ENCODE measurements at places on chromosomes 7 and 10.

DNA sequence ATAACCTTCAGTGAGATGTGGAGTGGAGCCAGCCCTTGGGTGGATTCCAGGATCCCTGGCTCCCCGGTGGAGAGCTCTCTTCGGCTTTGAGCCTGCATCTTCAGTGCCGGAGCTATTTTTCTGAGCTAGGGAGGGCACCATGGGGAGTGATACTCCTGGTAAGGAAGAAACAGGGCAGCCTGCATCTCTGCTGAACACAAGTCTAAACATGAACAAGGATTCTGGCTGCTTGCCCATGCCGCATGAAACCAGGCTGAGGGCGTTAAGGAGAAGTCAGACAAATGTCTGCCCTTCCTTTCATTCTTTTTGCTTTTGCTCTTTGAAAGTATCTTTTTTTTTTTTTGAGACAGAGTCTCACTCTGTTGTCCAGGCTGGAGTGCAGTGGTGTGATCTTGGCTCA is 60.4 kb downstream of the EVX1 start:
- DNase-seq, result no peak

DNA sequence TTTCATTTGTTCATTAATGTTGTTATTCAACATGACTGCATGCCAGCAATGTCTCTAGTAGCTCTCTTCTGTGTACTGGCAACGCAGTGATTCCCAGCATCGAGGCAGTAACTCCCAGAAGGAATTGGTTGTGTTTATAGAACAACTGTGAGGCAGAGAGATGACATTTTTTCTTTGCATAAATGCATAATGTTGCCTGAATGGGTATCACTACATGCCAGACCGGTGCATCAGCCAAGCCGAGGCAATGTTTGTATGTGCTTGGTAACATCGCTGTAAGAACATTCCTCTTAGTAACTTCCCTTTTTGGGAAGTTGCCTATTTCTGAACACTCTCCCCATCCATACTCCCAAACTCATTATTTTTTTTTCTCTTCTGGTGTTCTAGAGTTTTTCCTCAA is 182.9 kb downstream of the HTR7 start:
- no peak for DNase-seq

- no peak for DNase-seq
Measured at GRCh38 chr7:108234971-108235450, 104.8 kb upstream of the LAMB4 start.

DNA sequence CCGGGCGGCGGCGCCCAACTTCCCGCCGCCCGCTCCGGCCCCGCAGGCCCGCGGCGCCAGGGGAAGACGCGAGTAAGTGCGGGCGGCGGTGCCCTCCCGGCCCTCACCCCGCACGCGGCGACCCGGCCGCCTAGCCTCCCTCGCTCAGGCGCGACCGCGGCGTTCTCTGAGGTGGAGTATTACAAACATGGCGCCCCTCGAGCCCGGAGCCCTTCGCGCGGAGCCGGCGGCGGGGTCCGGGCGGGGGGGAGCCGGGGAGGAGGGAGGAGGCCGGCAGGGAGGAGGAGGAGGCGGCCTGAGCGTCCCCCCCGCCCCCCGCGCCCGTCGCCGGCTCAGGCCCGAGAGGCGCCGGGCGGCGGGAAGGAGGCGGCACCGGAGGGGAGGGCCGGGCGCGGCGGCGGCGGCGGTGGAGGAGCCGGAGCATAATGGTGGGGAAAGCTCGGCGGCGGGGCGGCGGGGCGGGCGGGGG is at the start of gene ZMYND11:
Gene ZMYND11, plus strand, starts transcription at position 324 of the 469 bp plus-strand sequence. CDS start 44,558 bp downstream, outside the sequence.
- DNase-seq, result peak; percentile 49

DNA sequence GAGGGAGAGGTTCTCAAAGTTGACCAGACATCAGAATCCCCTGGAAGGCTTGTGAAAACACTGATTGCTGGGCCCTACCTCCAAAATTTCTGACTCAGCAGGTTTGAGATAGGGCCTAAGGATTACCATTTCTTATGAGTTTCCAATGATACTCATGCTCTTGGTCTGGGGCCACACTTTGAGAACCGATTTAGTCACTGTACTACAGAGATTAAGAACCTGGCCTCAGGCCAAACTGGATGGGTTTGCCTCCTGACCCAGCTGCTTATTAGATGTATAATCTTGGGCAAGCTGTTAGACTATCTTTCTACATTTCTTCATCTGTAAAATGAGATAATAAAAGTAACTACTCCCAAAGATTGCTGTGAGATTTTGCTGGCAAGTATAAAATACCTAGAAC is 77.1 kb upstream of the SCIN start:
- DNase-seq, result no peak

GRCh38 chr10:80094231-80094630 is 15.8 kb downstream of the TMEM254 start:
- no peak for DNase-seq

GRCh38 chr10:97849687-97850402 is at the start of gene GOLGA7B:
GOLGA7B (plus strand) TSS chr10:97849843; CDS start chr10:97850304, 461 bp downstream.
- DNase-seq, result peak; percentile 55

DNA sequence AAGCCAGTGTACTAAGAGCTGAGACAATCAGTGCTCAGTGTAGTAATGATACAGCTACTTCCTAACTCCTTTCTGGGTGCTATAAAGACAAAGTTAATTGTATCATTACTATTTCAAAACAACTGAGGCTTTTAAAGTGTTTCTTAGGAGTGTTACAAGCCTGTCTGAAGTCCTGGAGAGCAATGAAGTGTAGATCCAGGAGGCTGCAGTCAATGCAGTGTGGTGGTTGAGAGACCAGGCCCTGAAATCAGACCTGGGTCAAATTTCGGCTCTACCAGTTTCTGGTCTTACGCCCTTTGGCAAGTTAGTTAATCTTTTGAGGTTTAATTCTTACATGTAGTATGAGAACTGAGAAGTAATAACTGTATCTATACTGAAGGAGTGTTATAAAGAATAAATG is 387.0 kb downstream of the SDK1 start:
- DNase-seq, result no peak

- no peak for DNase-seq
Measured at GRCh38 chr10:14949291-14949690, 4.6 kb downstream of the DCLRE1C start.

DNA sequence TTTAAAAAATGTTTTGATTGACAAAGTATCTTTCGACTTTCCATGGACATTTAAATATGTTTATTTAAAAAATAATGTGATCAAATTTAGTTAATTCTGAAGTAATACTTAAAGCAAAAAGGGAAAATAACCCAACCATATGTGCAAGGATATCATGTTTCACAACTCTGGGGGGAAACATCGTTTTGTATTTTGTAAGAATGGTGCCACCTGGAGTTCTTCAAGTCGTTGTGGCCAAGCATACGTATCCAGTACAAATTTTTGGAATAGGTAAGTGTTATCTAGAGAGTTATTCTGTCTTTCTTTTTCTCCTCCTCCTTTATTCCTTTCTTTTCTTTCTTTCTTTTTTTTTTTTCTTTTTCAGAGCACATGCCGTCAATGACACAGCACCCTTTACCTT is 176.2 kb upstream of the CSTF2T start:
- no peak for DNase-seq

DNA sequence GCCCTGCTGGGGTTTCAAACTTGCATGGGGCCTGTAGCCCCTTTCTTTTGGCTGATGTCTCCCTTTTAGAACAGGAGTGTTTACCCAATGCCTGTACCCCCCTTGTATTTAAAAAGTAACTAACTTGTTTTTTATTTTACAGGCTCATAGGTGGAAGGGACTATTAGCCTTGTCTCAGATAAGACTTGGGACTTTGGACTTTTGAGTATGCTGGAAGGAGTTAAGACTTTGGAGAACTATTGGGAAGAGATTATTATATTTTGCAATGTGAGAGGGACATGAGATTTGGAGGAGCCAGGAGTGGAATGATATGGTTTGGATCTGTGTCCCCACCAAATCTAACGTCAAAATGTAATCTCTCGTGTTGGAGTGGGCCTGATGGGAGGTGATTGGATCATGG is 314.9 kb upstream of the SP8 start:
- no peak for DNase-seq
